ENCODE measurements at places on chromosomes 7 and 10.

- DNase-seq, result no peak
These were observed 6.8 kb downstream of the PON2 start for GRCh38 chr7:95427914-95428516.

GRCh38 chr10:82796510-82796909, 921.5 kb downstream of the NRG3 start:
- DNase-seq, result no peak

DNA sequence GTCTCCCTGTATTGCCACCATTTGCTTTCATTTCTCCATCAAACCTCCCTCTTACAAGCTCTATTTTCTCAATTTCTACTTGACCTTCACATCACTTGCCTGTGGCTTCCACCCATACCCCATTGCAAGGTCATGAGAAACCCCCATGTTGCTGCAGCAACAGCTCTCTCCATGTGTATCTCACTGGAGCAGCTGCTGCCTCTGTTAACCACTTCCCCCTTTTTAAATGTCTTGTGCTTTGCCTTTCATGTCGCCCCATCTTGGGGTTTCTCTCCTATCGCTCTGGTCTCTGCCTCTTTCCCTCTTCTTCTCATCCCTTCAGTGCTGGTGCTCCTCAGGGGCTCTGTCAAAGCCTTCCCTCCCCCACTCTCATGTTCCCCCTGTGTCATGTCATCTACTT, 148.8 kb downstream of the CHN2 start:
- no peak for DNase-seq

DNA sequence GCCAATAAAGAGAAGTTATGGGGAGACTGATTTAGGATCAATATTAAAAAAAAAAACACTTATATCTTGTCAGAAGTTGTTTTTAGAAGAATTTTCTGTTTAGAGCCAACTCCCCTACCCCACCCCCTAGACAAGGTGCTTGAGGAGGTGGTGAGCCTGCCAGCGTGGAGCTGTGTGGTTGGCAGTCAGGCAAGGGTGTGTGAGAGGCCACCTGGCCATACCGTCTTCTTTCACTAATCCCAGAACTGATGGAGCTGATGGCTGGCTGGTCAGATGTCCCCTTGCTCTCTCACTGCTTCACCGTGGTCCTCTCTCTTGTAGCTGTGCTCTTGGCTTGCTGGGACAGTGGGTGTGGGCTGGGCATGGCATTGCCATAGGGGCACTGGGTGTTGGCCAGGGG, 34.3 kb downstream of the NACAD start:
- no peak for DNase-seq

DNA sequence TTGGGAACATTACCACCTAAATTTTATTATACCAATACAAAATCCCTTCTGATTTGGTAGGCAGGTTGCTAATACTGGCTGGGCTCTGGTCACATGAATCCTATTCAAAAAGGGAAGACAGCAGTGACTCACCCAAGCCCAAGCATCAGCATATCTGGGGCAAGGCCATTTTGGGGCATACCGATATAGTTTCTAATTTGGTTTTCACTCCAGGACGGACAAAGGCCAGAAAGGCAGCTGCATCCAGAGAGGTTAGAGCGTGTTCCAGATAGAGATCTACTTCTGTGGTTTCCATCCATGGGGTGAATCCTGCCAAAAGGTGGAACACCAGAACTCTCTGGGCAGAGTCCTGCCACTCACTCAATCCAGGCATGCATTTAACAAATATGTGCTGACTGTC, 335.8 kb downstream of the ELMO1 start:
- no peak for DNase-seq

- no peak for DNase-seq
These were observed 169.3 kb downstream of the MAGI2 start for GRCh38 chr7:79284211-79284610.

- no peak for DNase-seq
These were observed 803.6 kb downstream of the SORCS1 start for GRCh38 chr10:106360870-106361269.

DNA sequence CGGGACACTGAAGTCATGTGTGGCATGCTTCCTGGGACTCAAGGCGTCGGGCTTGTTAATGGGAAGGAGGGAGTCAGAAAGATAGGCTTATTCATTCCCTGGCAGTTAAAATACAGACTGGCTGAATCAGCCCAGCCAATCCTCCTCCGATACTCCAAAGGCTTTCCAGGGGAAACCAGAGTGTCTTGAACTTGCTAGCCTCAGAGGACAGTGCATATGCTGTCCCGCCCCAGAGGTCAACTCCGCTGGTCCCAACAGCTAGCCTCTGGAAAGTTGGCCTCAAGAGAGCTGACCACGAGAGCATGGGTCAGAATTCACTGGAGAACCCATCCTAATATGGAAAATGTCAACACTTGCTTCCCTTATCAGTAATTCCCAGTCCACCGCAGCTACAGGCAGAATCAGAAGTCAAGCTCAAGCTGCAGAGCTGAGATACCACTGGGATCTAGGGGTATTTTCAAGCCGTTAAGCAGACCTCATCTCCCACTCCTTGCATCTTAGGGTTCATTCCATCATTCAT, 43.0 kb downstream of the ELMO1 start:
- no peak for DNase-seq

DNA sequence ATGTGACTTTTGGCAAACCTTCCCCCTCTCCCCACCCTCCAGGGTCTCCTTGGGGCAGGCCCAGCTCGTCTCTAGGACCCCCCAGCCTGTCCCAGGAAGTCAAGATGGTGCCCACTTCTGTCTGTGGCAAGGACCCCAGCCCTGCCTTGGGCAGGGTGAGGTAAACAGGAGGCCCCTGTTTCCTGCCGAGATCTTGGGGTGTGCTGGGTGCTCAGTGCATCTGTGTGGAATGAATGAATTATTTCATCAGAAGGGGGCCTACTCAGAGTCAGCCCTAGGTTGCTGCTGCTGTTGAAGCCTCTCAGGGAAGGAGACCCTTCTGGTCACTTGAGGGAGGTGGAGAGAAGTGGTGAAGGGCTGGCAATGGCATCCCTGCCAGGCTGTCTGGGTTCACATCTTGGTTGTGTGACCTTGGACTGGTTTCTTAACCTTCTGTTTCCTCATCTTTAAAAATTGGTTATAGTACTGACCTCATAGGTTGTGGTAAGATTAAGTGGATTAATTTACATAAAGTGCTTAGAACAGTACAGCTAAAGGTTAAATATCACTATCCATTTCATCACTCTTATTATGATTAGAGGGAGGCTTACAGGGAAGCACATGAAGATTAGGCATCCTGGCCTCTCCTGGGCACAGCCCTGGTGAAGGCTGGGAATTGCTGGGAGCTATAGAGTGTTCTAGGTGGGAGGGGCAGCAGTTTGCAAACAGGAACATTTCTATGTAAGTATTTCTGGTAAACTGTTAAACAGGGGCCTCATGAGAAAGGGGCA, 67.7 kb downstream of the ZMIZ1 start:
- no peak for DNase-seq

Data from hepatic stellate cell (primary cell).